ENCODE measurements at places on chromosomes 7 and 10.
A peak's percentile ranks its signal among the peaks of the same experiment; 100 is the strongest.

GRCh38 chr7:46490406-46490805, 569.3 kb upstream of the IGFBP3 start:
- H3K36me3 ChIP-seq = no peaks in the 10 kb centered on the region
- H3K27ac ChIP-seq = no peak overlapping the region
- DNase-seq = no peak
- H3K4me1 ChIP-seq = no peaks in the 10 kb centered on the region
- H3K27me3 ChIP-seq = no peaks in the 10 kb centered on the region
- no peak overlapping the region for H3K4me3 ChIP-seq

- peaks cover 9% of the 10 kb centered on the region for H3K4me1 ChIP-seq
- no peak overlapping the region for H3K4me3 ChIP-seq
- H3K27me3 ChIP-seq = no peaks in the 10 kb centered on the region
Observed at GRCh38 chr7:34747176-34747781, 89.3 kb downstream of the NPSR1 start.

- H3K27me3 ChIP-seq = no peaks in the 10 kb centered on the region
- no peak overlapping the region for H3K4me3 ChIP-seq
- H3K27ac ChIP-seq = no peak overlapping the region
- H3K4me1 ChIP-seq = no peaks in the 10 kb centered on the region
Observed at GRCh38 chr10:46266306-46266985, 20.4 kb upstream of the ANTXRL start.

DNA sequence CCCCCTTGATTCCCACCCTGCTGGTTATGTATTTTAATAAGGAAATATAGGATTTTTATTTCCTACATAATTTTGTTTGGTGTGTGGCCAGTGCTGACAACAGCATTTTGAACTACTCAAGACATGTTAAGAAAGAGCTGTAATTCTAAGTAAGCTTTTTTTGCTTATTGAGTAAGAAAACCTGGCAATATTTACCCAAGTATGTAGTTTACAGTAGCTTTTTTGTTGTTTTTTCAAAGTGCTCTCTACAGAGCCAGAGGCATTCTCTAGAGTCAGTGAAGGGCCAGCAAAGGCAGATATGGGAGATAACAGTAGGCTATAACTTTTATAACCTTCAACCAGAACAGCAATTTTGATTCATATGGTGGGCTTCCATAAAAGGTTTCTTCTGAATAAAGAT, 63.2 kb upstream of the TMEM168 start:
- no peaks in the 10 kb centered on the region for H3K4me1 ChIP-seq
- no peak overlapping the region for H3K27ac ChIP-seq
- no peaks in the 10 kb centered on the region for H3K36me3 ChIP-seq
- no peak overlapping the region for H3K4me3 ChIP-seq

DNA sequence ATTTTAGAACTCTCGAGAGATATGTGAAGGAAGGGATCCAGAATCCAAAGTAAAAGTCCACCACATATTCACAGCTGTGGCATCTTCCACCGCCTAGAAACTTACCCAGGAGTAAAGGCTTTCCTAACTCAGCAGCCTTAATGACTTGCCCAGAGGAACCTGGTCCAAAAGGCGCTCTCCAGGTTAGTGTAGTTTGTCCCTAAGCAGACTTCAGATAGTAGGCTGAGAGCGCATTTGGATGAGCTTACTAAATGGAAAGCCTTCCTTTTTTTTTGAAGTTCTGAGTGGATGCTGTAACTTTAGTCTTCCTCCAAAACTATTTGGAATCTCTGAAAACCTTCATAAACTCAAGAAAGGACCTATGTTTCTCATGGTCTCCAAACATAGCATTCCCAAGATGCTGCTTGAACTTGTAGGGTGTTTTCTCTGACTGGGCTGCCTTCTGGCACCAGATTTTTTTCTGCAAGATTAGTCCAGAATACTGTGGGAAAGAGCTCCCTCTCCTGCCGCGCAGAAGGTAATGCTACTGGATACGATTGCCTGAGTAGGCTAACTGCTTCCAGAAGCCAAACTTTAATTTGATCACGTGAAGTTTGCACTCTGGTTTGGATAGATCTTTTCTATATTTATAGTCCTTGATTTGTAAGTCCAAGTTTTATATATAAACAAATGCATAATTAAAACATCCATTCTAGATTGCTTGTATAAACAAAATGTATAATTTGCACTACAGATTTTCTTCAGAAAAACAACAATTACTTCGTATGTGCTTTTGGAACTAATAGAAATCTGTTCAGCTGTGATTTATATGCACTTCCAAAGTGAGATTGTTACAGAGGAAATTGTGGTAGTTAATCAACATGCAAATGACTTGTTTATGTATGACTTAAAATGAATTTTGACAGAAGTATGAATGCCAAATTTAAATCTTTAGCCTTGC, 19.6 kb upstream of the GPR37 start:
- no peaks in the 10 kb centered on the region for H3K27me3 ChIP-seq
- peak; percentile 39 for DNase-seq
- no peaks in the 10 kb centered on the region for H3K4me1 ChIP-seq
- H3K4me3 ChIP-seq = no peak overlapping the region
- no peaks in the 10 kb centered on the region for H3K36me3 ChIP-seq
- no peak overlapping the region for H3K27ac ChIP-seq

GRCh38 chr10:97067716-97068391, 117.9 kb downstream of the SLIT1 start:
- no peak for DNase-seq
- H3K27me3 ChIP-seq = no peaks in the 10 kb centered on the region
- no peaks in the 10 kb centered on the region for H3K36me3 ChIP-seq
- no peaks in the 10 kb centered on the region for H3K4me1 ChIP-seq
- H3K4me3 ChIP-seq = no peak overlapping the region

GRCh38 chr7:1404898-1405548, 54.2 kb downstream of the MICALL2 start:
- no peaks in the 10 kb centered on the region for H3K4me1 ChIP-seq
- no peaks in the 10 kb centered on the region for H3K36me3 ChIP-seq

- H3K4me1 ChIP-seq = peaks cover 24% of the 10 kb centered on the region
- H3K27ac ChIP-seq = no peak overlapping the region
- H3K4me3 ChIP-seq = no peak overlapping the region
- DNase-seq = no peak
Observed at GRCh38 chr7:125495997-125496396, 566.4 kb upstream of the POT1 start.

DNA sequence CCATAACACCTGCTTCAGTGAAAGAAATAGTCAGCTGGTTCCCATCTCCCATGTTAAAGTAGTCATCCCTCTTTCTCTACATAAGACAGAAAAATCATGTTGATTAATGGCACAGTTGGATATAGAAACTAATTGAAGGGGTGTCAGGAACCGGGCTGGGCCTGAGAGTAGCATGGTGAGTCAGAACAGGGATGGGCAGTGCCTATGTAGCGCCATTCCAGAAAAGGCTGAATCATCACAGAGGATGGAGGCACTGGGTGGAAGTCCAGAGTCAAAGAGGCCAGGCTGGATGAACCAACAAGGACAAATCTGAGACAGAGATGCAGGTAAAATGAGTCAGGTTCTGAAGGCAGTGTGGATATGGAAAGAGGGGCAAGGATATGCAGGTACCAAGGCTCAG, 201.2 kb downstream of the LHFPL3 start:
- H3K36me3 ChIP-seq = no peaks in the 10 kb centered on the region
- H3K27me3 ChIP-seq = no peaks in the 10 kb centered on the region
- DNase-seq = no peak
- H3K4me1 ChIP-seq = no peaks in the 10 kb centered on the region

DNA sequence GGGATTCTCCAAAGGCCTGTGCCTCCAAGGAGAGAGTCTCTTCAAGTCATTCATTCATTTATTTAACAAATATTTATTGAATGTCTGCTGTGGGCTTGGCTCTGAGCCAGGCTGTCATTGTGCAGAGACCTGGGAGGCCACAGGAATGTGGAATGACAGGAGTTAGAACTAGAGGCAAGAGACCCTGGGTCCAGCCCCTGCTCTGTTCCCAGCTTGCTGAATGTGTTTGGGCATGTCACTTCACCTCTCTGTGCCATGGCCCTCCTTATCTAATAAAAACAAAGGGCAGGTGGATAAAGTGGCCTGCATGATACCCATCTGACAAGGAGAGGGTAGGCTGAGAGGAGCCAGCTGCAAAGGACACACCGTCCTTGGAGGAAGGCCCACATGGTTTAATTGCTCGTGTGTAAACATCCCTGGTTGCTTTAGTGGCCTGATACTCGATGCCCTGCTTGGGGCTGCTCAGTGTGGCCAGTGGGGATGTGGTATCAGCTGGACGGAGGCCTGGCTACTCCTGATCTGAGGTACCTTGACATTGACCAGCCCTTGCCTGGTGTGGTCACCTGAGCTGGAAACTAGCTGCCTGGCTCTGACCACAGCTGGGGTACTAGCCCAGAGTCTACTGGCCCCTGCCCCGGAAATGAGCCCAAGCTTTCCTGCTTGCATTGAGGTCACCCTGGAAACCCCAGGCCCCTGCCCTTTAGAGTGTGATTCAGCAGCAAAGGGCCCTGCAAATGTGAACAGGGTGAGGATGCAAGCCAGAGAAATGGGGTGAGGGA, 116.2 kb downstream of the CDH23 start:
- H3K4me1 ChIP-seq = peaks cover 4% of the 10 kb centered on the region
- H3K36me3 ChIP-seq = no peaks in the 10 kb centered on the region
- DNase-seq = peak; percentile 27
- H3K27me3 ChIP-seq = no peaks in the 10 kb centered on the region

GRCh38 chr10:56095506-56096225, 265.4 kb downstream of the ZWINT start:
- no peaks in the 10 kb centered on the region for H3K27me3 ChIP-seq

- no peak overlapping the region for H3K4me3 ChIP-seq
- H3K36me3 ChIP-seq = no peaks in the 10 kb centered on the region
- no peak overlapping the region for H3K27ac ChIP-seq
- DNase-seq = peak; percentile 59
Observed at GRCh38 chr10:110151467-110151866, 55.9 kb upstream of the MXI1 start.

GRCh38 chr10:119297207-119297968, 90.0 kb downstream of the GRK5 start:
- no peaks in the 10 kb centered on the region for H3K27me3 ChIP-seq
- no peak overlapping the region for H3K4me3 ChIP-seq
- H3K4me1 ChIP-seq = peaks cover 3% of the 10 kb centered on the region
- DNase-seq = no peak
- H3K36me3 ChIP-seq = no peaks in the 10 kb centered on the region
- H3K27ac ChIP-seq = no peak overlapping the region

GRCh38 chr10:4813023-4813422, 13.0 kb upstream of the AKR1E2 start:
- peak overlapping the region; percentile 30 for H3K27ac ChIP-seq
- no peak overlapping the region for H3K4me3 ChIP-seq
- H3K27me3 ChIP-seq = no peaks in the 10 kb centered on the region
- peak; percentile 76 for DNase-seq
- H3K4me1 ChIP-seq = peaks cover 14% of the 10 kb centered on the region

GRCh38 chr10:117215079-117215478, 17.8 kb downstream of the KCNK18 start:
- H3K4me1 ChIP-seq = no peaks in the 10 kb centered on the region
- H3K4me3 ChIP-seq = no peak overlapping the region
- DNase-seq = no peak
- H3K27me3 ChIP-seq = peaks cover 6% of the 10 kb centered on the region

- H3K36me3 ChIP-seq = no peaks in the 10 kb centered on the region
- no peaks in the 10 kb centered on the region for H3K4me1 ChIP-seq
- peak; percentile 25 for DNase-seq
- no peak overlapping the region for H3K27ac ChIP-seq
- no peak overlapping the region for H3K4me3 ChIP-seq
Observed at GRCh38 chr10:4981722-4982471, 18.7 kb downstream of the AKR1C1 start.

DNA sequence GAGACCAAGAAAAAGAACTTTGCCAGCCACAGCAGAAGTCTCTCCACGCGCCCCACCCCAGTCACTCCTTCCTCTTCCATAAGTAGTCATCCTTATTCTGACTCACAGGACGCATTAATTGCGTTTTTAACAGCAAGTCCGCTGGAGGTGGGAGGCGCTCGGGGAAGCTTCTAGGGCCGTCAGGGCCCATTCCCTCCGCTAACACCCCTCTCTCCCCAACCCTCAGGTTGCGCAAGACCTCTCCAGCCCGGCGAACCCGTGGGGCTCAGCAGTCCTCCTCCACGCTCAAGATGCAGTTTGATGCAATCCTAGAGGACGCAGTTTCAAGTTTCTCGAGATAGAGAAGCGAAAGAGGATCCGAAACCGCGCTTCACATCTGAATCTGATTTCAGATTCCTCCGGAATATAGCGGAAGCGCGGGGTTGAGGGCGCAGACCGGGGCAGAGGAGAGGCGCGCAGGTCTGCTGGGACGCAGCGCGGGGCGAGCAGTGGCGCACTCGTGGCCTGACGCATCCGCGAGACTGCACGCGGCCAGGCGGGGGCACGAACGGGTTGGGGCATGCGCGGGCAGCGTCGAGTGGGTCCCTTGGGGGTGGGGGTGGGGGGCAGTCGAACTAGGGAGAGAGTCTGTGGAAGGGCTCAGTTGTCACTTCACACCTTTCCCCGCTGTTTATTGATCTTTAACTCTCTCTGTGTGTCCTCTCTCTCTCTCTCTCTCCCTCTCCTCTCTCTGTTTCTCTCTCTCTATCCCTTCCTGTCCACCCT, 37.8 kb upstream of the PSAP start:
- peak overlapping the region; percentile 48 for H3K4me3 ChIP-seq
- peak; percentile 31 for DNase-seq
- H3K27ac ChIP-seq = no peak overlapping the region
- no peaks in the 10 kb centered on the region for H3K4me1 ChIP-seq

DNA sequence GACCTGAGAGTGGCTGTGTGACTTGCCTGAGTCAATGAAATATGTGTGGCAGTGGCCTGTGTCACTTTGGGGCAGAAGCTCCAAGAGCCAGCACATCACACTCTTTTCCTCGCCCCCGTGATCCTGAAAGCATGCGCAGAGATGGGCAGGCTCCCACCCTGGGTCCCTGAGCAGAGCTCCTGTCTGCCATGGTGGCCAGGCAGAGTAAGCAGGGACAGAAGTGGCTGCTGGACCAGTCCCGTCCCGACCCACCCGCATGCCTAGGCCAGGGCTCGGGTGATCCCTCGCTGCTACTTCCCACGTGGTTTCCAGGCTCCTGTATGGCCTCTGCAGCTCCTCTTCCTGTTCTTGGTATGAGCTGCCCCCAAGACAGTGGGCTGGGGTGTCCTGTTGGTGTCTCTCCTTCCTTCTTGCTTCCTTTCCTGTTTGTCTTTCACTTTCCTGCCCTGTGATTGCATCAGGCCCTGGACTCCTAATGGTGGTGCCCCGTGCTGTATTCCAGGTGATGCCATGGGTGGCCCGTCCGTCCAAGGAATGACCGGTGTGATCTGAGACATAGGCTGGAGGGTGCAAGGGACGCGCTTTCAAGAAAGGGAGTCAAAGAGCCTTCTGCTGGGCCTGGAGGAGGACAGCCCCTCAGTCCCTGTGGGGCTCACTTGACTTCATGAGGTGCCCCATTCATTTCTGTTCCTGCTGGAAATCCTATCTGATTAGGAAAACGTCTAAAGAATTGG, 71.4 kb upstream of the SHH start:
- no peak overlapping the region for H3K4me3 ChIP-seq
- no peak overlapping the region for H3K27ac ChIP-seq
- H3K4me1 ChIP-seq = no peaks in the 10 kb centered on the region
- no peaks in the 10 kb centered on the region for H3K36me3 ChIP-seq
- no peak for DNase-seq

DNA sequence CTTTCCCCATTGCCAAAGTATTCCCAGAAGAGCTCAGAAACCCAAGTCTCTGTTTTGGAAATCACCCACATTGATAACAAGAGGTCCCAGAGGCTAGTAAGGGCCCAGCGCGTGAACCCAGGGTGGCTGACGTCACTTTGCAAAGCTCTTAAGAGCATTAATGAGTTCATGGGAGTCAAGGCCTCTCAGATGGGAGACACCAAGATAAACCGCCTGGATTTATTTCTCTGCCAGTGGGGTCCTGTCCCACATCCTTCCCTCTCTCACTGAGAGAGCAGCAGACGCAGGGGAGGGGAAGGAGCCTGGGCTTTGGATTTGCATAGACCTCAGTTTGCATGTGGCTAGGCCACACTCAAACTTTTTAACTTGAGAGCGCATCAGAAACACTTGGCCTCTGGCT, 184.8 kb upstream of the PDE1C start:
- H3K27me3 ChIP-seq = no peaks in the 10 kb centered on the region
- no peak overlapping the region for H3K4me3 ChIP-seq
- peaks cover 8% of the 10 kb centered on the region for H3K4me1 ChIP-seq
- no peak overlapping the region for H3K27ac ChIP-seq
- no peak for DNase-seq
